Stimulated activated CD4-positive, alpha-beta T cell treated with anti-CD3 and anti-CD28 coated beads, Interleukin-15, amount 100 ng/mL, for 1 hour (primary cell): ENCODE measurements at places on chromosomes 3 and 15.

- DNase-seq, result no peak
Measured at GRCh38 chr15:98830034-98830634, 177.5 kb downstream of the PGPEP1L start.

GRCh38 chr3:41532976-41533375 lies 333.7 kb downstream of the CTNNB1 start:
- no peak for DNase-seq

DNA sequence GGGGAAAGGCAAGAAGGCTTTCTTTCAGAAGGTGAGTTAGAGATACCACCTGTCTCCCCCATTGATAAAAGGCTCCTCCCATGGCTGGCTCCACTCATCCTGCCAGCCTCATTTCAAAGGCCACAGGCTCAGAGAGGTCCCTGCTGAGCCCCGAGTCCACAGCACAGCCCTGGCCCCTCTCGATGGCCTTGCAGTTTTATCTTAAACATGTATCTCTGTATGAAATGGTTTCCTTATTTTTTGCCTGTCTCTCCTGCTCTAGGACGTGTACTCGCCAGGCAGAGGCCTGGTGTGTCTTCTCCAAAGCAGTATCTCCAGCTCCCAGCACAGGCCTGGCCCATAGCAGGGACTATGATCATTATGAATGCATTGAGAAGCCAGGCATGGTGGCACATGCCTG lies 160.5 kb upstream of the NSMCE3 start:
- no peak for DNase-seq

DNA sequence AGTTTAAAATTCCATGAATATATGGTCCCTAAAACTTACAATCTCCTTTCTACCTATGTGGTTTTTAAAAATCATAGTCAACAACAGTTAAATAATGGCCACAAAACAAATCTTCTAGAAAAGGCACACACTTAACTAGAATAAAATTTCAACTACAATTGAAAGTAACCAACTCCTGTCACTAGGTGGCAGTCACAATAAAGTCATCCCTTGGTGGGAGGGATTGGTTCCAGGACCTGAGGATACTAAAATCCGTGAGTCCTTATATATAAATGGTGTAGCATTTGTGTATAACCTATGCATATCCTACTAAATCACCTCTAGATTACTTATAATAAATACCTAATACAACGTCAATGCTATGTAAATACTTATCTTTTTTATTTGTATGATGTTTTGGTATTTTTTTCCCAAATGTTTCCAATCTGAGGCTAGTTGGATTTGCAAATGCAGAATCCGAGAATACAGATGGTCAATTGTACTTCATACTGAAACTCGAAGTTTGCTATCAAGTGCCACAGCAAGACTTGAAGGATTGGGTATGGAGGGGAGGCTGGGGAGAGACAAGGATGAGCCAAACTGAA lies 172.6 kb downstream of the FMN1 start:
- DNase-seq, result no peak

DNA sequence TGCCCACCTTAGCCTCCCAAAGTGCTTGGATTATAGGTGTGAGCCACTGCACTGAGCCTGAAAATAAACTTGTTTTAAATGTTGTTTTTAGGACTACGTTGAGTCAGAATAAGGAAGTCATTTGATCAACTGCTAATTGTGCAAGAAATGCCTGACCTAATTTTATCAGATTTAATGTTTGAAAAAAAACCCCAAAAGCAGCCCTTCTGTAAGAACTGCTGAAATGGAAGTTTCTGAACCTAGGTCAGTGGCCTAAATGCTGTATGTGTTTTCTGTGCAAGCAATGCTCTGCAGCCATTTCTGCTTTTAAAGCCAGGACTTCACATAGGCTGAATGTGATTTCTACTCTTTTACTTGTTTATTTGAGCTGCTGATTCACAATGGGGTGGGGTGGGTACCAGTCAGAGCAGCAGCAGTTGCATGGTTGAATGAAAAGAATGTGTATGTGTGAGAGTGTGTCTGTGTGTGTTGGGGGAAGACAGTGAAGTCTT lies 6.6 kb downstream of the GPX1 start:
- no peak for DNase-seq

- DNase-seq, result no peak
Measured at GRCh38 chr3:131708241-131708640, 205.5 kb upstream of the MRPL3 start.

GRCh38 chr3:120558771-120559241 lies 37.3 kb upstream of the NDUFB4 start:
- DNase-seq, result peak; percentile 65

- no peak for DNase-seq
Measured at GRCh38 chr15:63366451-63366850, 15.2 kb downstream of the CA12 start.

GRCh38 chr3:138461896-138462295 lies 27.5 kb downstream of the ESYT3 start:
- DNase-seq, result no peak

- DNase-seq, result no peak
Measured at GRCh38 chr3:134092208-134092701, 62.5 kb upstream of the SLCO2A1 start.

DNA sequence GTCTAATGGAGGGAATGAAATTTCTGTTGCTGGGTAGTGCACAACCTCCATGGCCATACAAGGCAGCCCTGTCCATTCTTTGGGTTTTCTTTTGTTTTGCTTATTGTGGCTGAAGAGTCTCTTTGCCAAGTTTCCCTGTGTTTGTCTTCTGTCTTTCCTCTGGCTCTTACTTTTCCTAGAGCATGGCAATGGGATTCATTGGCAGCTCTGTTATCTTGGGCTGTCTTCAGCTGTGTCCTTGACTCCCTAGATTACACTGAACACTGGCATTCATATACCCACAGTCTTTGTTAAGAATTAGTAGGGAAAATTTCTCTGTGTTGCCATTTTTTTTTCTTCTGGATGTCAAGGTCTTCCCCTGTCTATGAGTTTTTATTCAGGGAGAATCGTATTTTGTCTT lies 16.1 kb upstream of the DCBLD2 start:
- DNase-seq, result no peak

DNA sequence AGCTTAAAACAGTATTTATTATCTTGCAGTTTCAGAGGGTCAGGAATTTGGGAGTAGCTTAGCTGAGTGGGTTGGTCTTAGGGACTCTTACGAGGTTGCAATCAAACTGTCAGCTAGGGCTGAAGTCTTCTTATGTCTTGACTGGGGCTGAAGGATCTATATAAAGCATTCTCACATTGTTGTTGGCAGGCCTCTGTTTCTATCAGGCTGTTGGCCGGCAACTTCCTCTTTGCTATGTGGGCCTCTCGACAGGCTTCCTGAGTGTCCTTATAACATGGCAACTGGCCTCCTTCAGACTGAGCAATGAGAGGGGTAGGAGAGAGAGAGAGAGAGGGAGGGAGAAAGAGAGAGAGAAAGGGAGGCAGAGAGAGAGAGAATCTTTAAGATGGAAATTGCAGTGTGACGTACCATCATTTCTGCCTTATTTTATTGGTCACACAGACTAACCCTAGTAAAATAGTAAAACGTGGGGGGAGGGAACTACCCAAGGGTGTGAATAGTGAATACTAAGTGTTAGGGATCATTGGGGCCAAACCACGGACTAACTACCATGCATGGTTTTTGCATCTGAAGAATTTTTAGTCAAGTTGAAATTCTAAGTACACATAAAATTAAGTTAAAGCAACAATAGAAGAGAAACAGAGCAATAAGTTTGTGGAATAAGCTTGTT lies 16.1 kb downstream of the FGF7 start:
- DNase-seq, result no peak

DNA sequence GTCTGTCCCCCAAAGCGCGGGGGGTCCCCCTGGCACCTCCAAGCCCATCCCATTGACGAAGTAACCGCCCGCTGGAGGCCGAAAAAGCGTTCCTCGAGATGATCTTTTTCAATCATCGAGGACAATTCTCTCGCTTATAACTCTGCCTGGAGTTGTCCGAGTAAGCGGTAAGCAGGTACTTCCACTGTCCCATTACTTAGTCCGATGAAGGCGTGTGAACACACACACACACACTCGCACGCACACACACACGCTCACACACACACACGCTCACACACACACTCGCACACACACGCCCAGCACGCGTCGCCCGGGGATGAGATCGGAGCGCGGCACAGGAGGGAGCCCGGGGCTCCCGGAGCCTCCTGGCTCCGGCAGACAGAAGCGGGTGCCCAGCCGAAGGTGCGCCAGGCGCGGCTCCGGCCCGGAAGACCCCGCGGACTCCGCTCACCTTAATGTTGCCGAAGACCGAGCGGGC lies 430 bp downstream of the SLCO2A1 start:
- no peak for DNase-seq

DNA sequence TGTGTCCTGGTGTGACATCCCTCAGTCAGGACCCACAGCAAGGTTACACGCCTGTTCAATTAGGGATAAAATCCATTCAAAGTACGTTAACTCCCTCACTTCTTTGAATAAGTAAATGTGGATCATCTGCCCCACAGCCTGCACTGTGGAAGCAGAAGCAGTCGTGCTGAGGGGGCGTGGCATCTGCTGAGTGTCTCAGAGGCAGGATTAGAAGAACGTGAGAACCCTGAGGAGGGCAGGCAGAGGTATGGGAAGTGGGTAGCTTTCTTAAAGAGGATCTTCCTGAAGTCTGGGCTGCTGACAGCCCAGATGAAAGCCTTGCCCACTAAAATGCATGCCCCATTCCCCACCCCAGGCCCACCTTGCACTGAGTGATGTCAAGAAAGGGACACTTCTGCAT lies 28.5 kb downstream of the CRABP1 start:
- no peak for DNase-seq

GRCh38 chr15:101188637-101189408 lies 63.0 kb downstream of the CHSY1 start:
- no peak for DNase-seq
